Left ventricle myocardium superior (tissue), 1 donor: ENCODE measurements at places on chromosomes 13 and 19.

DNA sequence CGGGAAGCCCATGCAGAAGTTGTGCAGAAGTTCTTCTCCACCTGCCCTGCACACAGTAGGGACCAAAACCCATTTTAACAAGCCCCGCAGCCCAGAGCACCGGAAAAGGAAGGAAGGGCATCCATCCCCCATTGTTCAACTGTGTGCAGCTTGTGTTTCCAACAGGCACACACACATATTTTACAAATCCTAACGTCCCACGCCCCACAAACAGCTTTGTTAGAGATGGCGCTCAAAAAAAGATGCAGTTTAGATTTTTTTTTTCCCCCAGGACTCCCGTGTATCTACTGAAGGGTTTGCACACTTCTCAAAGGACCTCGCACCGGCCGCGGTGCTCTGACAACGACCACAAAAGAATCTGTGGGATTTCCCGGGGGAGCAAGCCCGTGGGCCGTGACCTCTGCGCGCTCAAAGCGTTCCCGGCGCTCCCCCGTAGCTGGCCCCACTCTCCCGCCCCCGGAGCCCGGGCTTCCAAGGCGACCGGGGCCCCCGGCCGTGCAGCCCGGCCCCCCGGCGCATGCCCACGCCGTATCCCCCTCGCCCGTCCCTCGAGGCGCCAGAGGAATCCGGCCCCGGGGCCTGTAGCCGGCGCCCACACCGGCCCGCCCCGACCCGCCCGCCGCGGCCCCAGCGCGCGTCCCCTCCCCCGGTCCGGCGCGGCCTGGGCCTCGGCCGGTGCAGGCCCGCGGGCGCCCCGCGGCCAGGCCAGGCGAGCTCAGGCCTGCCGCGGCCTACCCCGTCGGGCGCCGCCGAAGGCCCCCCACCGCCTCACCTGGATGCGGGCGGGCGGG is 523 bp downstream of the ELAVL1 start:
- DNase-seq = peak; percentile 44

DNA sequence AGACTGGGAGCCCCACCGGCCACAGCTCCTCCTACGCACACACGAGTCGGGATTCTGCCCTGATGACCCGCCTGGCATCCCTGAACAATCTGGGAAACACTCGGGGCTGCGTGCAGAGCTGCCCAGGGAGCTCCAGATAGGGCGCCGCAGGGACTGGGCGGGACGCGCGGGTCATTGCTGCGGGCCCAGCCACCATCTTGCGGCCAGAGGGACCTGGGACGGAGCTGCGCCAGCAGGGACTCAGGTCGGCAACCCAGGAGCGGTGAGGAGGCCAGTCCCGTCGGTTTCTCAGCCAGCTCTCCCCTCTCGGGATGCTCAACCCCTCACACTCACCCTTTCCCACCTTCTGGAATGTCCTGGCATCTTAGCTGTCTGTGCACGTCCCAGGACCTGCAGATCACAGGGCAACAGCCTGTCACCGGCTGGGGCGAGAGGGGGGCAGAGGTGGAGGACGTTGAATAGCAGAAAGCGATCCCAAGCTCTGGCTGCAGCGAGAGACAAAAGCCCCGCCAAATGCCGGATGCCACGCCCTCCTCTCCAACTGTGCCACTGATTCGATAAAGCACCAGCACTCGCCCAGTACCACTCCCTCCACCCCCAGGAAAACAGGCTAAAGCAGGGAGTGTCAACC is 20.4 kb upstream of the ZNF91 start:
- DNase-seq = peak; percentile 54

- no peak for DNase-seq
These were observed 77.0 kb downstream of the LRRC63 start for GRCh38 chr13:46288570-46289259.

DNA sequence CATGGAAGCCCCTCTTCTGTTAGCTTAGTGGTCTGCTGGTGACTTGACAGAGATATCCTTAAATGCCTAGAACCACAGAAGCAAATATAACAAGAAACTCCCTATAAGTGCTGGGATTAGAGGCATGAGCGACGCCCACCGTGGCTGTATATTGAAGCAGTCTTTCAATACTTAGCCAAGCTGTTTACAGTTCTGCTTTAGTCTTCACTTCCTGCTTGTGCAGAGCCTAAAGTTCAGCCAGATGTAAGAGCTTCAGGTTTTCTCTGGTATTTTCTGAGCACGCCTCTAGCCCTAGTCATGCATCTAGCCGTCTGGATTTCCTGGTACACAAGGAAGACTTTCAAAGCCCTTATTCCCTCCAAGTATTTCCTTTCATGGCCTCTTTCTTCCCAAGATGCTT is 28.5 kb downstream of the TRPM4 start:
- DNase-seq = no peak

DNA sequence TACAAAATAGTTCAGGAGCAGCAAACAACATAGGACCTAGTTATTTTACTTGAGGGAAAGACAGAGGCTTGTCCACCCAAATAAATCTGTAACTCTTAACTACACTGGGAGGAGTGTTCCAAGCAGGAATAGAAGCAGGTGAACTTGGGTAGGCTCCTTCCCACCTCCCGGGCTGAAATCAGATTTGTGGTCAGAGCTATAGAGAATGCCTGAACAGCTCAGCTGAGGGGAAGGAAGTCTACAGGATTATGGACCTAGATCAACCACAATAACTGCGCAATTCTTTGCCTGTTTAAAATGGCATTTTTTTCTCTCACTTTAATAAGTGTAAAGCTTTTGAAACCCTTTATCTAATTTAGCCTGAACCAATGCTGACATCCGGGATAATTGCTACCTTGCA is 73.5 kb upstream of the IRS2 start:
- DNase-seq = no peak

GRCh38 chr19:4229179-4229931 is at the start of gene EBI3:
Gene EBI3 (plus strand): TSS chr19:4229523. CDS start chr19:4229551, 28 bp downstream.
- DNase-seq = peak; percentile 57

- no peak for DNase-seq
These were observed 677.4 kb downstream of the SLITRK1 start for GRCh38 chr13:83204886-83205285.

DNA sequence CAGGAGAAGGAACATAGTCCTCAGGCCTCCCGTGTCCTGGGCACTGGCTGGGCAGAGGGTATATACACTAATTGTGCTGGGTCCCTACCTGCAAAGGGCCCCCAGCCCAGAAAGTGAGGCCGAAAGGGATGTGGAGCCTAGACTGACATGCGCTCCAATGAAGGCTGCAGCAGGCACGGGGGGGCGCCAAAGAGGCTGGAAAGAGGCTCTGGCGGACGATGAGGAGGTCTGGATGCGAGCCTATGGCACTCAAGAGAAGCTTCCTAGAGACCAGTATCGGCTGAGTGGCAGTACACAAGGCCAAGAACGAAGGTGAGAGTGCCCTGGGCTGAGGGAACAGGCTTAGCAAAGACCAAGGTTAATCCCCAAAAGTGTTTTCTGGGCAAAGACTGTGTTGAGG is 16.6 kb downstream of the VRK3 start:
- DNase-seq = no peak

GRCh38 chr19:2627855-2628254 is 74.6 kb downstream of the GNG7 start:
- DNase-seq = no peak

DNA sequence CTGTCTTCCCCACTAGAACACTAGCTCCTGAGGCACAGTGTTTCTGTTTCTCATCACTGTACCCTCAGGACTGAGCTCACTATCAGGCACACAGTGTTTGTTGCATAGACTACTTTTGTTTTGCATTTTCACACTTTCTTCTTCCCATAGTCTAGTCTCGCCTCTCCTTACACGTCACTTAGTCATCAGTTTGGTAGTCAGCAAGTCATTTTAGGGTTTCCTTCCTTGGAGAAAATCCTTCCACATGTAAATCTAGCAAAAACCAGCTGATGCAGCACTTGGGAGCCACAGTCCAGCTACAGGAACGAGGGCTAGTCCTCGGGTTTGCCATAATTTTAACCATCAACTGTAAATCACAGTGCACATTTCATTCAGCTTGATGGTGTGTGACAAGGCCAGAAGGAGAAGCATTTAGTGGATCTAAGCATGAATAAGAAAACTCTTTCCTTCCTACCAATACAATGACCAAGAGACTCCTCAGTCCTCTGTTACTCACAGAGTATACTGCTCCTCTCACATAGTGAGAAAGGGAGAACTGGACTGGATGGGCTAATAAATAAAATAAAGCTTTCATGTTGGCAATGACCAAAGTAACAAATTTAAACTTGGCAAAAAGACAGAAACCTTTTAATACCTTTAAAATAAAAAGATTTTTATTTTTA is 221.0 kb downstream of the KLF12 start:
- no peak for DNase-seq

DNA sequence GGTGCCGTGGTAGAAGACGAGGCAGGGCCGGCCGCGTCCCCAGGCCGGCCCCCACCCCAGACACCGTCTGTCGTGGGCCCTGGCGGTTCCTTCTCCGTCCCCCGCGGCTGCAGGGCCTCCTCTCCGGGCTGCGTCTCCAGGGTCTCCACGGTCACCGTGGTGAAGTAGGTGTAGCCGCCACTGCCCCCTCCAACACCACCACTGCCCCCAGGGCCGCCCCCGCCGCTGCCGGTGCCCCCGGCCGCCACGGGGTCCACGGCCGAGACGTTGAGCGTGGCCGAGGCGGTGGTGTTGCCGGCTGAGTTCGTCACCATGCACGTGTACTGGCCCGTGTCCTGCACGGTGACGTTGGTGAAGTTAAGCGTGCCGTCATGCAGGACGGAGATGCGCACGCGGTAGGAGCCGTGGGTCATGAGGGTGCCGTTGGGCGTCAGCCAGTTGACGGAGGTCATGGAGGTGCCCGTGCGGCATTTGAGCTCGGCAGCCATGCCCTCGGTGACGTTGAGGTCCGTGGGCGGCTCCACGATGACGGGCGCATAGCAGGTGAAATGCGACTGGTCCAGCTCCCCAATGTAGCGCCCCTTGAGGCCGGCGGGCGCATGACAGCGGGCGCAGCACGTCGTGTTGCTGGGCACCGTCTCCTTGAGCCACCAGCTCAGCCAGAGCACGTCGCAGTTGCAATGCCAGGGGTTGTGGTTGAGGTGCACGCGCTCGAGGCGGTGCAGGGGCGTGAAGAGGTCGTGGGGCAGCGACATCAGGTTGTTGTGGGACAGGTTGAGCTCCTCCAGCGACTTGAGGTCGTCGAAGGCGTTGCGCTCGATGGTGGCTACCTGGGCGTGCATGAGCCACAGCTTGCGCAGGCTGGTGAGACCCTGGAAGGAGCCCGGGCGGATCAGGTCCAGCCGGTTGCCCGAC is 4.6 kb upstream of the ASPDH start:
- peak; percentile 28 for DNase-seq

DNA sequence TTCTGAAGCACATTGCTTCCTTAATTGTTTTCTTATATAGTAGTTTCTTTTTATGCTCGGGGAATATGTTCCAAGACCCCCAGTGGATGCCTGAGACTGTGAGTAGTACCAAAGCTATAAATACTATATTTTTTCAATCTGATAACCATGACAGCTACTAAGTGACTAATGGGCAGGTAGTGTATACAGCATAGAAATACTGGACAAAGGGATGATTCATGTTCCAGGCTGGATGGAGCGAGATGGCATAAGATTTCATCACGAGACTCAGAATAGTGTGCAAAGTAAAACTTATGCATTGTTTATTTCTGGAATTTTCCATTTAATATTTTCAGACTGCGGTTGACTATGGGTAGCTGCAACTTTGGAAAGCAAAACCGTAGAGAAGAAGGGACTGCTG is 47.9 kb upstream of the OLFM4 start:
- no peak for DNase-seq

DNA sequence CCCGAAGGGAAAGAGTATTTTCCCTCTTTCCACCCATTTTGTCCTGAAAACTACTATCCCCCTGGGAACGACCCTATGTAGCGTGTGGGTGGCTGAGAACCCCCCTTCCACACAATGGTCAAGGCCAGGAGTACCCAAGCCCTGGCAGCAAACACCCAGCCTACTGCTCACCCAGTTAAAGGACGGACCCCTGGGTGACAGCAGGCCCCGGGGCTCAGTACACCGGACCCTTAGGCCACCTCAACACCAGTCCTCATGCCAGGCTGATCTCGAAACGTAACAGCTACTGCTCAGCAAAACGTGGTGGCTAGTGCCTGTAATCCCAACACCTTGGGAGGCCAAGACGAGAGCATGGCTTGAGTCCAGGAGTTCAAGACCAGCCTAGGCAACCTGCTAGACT is 1.4 kb downstream of the ANKRD27 start:
- DNase-seq = no peak

DNA sequence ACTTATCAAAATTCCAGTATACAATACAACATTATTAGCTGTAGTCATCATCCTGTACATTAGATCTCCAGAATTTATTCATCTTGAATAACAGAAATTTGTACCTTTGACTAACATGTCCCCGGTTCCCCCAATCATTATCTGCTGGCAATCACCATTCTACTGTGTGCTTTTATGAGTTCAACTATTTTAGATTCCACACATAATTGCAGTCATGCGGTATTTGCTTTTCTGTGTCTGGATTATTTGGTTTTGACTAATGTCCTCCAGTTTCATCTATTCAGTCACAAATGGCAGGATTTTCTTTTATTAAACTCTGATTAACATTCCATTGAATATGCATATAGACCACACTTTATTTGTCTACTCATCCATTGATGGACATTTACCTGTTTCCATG is 530.7 kb upstream of the SLITRK1 start:
- DNase-seq = no peak

DNA sequence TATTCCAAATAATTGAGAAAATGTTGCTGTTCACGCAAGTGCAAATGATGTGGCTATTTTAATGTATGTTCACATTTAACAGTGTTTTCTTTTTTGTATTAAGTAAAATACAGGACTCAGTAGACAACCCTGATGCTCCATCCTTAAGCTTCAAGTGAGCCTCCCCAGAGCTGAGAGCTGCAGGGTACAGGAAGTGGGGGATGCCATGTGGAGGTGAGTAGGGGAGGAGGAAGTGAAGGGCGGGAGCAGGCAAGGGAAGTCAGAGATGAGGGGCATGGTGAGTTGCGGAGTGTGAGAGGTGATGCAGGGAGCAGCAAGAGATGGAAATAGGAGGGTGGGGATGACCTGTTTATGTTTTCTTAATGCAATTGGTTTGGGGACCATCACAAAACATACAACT is 711.0 kb downstream of the UQCRFS1 start:
- no peak for DNase-seq

DNA sequence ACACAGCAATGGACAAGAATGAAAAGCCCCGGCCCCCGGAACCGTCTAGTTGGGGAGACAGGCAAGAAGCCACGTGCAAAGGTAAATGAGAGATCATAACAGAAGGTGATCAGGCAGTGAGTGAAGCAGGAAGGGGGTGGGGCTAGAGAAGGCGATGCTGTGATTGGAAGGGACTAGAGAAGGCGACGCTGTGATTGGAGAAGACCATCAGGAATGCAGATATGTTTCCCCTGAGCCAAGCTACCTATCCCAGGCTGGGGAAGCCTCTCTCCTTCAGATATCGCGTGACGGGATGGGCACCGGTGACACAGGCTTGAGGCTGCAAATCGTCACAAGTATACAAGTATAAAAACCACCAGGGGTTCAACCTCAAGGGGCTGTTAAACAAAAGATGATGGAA is 21.8 kb downstream of the DCAF15 start:
- no peak for DNase-seq

GRCh38 chr13:67619995-67620380 is 389.9 kb upstream of the PCDH9 start:
- no peak for DNase-seq

GRCh38 chr13:97630725-97631124 is 196.8 kb downstream of the RAP2A start:
- DNase-seq = no peak
